ENCODE measurements at places on chromosomes 7 and 10. TPM values are rescaled to one million over a fixed set of nuclear protein-coding genes. Genes with fewer than 3 reads are reported as not detected.

Gene STEAP1B
- 1.1 TPM for total RNA-seq

Gene DENND2A
- total RNA-seq: 3.2 TPM

Gene TNRC18
- total RNA-seq: 103 TPM

Gene CYP2C8
- not detected for total RNA-seq

Gene ADAM22
- total RNA-seq: 0.19 TPM

Gene HOXA3
- total RNA-seq: 0.10 TPM

Gene EPHA1
- not detected for total RNA-seq

Gene LIPF
- total RNA-seq: not detected

Gene RBM20
- total RNA-seq: not detected

Gene CAV1
- 524 TPM for total RNA-seq

Gene ITGB8
- total RNA-seq: 2.4 TPM

Gene SYT15B
- not detected for total RNA-seq

Gene HOXA13
- not detected for total RNA-seq

Gene HECW1
- not detected for total RNA-seq

Gene AGAP5
- total RNA-seq: 1.4 TPM

Gene SDK1
- total RNA-seq: 0.44 TPM

All from cardiac ventricle fibroblast (primary cell).